ENCODE measurements at places on chromosomes 13 and 19.

- no peak for DNase-seq
These were observed 65.2 kb upstream of the LRCH1 start for GRCh38 chr13:46487748-46488147.

- DNase-seq: peak; percentile 83
These were observed 526.9 kb downstream of the MYO16 start for GRCh38 chr13:109156181-109156935.

GRCh38 chr19:30135797-30136196, 193.8 kb downstream of the URI1 start:
- DNase-seq: no peak

DNA sequence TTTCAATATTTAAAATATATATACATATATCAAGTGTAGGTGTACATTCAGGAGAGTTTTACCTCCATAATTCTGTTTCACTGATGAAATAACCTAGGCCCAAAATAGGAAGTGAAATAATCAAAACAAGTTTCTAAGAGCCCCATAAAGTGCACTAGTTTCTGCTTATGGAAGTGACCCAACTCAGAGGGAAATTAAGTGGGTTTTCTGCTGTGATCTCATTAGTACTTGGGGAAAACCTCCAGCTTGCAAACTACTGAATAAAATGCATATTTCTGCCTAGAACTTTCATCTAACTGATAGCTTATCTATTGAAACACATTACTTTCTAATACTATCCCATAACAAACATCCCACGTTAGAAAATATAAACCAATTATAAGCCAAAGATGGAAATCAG, 45.4 kb upstream of the MIR17HG start:
- DNase-seq: no peak

- no peak for DNase-seq
These were observed 367.2 kb downstream of the DNAJC15 start for GRCh38 chr13:43390619-43391018.

- no peak for DNase-seq
These were observed 6.9 kb downstream of the CBARP start for GRCh38 chr19:1230783-1231489.

DNA sequence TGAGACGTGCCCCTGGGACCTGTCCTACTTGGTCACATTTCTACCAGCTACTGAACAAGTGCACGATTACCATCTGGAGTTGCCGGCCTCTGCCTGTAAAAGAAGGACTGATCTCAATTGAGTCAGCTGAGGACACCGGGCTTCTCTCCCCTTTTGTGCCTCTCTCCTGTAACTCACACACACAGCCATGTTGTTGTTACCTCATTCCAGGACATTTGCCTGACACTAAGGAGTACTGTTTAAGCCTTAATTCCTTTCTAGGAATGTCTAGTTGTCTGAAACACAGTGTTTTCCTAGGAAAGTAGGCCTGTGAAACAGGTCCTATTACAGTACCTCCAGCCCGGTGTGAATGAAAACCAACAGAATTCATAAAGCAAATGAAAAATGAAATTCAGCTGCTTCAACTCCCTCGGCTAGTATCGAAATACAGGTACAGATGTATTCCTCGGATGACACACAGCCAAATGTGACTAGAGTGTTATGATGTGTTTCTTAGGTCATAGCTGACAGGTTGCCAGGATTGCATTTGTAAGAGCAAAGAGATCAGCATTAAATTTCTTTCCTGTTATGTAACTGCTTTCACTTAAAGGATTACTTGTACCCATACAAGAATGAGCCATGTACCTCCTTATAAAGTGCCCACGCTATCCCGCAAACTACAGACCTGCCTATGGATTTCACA, 152.0 kb upstream of the IRS2 start:
- DNase-seq: peak; percentile 52

- DNase-seq: peak; percentile 67
These were observed 5.7 kb downstream of the JAK3 start for GRCh38 chr19:17841810-17842662.

DNA sequence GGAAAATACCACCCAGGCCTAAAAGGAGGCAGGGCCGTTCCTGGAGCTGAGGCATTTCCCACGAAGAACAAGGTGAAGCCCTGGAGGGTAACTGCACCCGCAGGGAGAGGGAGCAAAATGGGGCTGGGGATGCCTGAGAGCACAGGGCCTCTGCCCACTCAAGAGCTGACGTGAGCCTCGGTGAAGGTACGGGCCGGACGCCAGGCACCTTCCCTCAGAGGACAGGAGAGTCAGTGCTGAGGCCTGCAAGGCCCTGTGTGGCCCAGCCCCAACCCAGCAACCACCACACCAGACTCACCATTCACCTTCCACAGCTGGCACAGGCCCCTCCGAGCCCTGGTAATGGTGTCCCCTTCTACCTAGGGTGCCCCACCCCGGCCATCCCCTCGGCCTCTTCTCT, 36.3 kb downstream of the DNMT1 start:
- DNase-seq: no peak

GRCh38 chr13:47826471-47826870, 174.6 kb downstream of the SUCLA2 start:
- DNase-seq: peak; percentile 13

- DNase-seq: peak; percentile 87
These were observed at the start of gene RNF126 for GRCh38 chr19:662962-663681. Gene RNF126, minus strand, starts transcription at chr19:663214. Its CDS starts 93 bp downstream, at chr19:663121.

GRCh38 chr13:33264620-33264978, 21.0 kb downstream of the STARD13 start:
- no peak for DNase-seq

DNA sequence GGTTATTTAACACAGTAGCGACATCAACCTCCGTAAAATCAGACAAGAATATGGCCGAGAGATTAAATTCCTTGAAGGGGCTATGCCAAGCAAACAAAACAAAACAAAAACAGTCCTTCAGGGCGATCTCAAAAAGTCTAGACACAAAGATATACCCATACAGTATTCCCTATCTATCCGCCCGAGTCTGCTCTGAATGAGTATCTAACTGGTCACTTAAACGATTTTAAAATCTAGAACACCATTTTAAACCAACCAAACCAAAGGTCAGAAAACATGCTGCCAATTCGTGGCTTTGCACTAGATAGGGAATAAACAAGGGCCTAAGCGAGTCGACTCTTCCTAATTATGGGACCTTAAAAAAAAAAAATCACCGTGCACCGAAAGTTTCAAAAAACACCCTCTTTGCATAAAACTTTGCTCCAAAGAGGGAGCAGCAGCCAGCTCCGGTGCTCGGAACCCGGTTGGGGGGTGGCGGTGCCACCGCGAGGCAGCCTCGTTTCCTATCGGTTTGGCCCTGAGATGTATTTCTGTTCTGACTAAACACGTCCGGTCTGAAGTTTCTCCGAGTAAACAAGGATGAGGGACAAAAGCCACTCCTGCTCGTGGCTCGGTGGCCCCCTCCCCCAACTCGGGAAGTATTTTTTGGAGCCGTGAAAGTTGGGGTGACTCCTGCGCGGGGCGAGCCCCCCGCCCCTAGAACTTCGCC, 1.8 kb downstream of the HMGB1 start:
- DNase-seq: no peak
